Stimulated activated CD4-positive, alpha-beta T cell treated with anti-CD3 and anti-CD28 coated beads, Interleukin-4, amount 100 ng/mL, for 1 hour (primary cell): ENCODE measurements at places on chromosomes 3 and 15.

DNA sequence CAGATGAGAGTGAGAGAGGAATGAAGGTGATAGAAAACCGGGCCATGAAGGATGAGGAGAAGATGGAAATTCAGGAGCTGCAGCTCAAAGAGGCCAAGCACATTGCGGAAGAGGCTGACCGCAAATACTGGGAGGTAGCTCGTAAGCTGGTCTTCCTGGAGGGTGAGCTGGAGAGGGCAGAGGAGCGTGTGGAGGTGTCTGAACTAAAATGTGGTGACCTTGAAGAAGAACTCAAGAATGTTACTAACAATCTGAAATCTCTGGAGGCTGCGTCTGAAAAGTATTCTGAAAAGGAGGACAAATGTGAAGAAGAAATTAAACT is 88.9 kb downstream of the EOMES start:
- DNase-seq: no peak

DNA sequence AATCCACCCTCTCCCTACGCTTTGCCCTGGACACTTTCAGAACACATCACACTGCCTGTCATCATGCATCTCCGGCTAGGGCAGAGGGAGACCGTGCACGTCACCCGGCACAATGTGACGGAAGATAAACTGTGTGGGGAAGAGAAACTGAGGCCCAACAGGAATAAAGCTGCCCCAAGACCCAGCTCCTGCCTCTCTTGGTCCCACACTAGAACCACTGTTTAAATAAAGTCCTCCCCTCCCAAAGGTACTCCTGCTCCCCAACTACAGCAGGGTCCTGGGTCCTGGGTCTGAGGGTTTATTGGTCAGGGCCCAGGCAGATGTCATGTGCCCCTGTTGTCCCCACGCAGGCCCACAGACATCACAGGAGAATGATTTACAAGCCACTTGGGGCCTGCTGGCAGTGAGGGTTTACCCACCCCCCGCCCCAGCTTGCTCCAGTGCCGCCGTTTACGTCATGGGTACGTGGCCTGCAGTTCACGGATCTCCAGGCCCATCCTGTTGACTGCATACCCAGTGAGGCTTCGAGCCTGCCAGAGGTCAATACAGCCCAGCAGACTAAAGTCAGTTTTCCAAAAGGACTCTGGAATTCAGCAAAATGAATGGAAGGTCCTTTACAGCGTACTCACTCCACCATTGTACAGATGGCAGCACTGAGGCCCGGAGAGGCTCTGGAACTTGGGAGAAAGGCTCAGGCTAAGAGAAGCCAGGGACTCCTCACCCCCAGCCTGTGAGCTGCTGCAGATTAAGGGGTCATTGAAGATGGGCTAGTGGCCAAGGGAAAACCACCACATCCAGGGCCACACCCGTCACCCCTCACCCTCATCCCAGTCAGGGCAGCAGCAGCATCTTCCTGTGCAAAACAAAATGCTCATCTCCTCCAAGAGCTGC is 23.2 kb downstream of the ALS2CL start:
- no peak for DNase-seq

- no peak for DNase-seq
Observed at GRCh38 chr3:126408099-126408498, 13.4 kb downstream of the CFAP100 start.

DNA sequence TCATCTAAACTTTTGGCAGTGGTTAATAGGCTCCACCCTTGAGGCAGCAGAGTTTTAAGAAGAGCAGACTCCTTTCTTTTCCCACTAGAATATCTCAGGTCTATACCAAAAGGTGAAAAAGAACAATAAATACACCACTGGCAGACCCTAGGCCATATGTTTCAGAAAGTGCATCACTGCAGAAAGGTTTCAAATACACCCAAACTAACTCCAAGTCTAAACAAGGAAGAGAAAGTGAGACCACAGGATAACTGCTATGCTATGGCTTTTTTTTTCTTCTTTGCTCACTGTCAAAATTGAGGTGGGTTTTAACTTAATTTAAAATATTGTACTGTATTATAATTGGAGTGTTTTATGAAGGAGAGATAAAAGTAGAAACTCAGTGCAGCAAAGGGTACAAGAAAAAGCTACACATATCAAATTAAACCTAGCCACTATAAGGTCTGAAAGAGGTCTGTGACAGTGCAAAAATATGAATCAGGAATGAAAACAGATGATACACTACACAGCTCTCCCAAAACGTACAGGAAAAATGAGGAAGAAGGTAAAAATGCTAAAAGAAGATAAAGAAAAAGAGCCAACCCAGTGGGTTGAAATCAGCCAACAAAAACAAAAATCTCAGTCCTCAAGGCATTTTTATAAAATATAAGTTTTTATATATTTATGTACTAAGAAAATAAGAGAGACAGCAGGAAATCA is 8.4 kb downstream of the SNX4 start:
- DNase-seq: no peak

DNA sequence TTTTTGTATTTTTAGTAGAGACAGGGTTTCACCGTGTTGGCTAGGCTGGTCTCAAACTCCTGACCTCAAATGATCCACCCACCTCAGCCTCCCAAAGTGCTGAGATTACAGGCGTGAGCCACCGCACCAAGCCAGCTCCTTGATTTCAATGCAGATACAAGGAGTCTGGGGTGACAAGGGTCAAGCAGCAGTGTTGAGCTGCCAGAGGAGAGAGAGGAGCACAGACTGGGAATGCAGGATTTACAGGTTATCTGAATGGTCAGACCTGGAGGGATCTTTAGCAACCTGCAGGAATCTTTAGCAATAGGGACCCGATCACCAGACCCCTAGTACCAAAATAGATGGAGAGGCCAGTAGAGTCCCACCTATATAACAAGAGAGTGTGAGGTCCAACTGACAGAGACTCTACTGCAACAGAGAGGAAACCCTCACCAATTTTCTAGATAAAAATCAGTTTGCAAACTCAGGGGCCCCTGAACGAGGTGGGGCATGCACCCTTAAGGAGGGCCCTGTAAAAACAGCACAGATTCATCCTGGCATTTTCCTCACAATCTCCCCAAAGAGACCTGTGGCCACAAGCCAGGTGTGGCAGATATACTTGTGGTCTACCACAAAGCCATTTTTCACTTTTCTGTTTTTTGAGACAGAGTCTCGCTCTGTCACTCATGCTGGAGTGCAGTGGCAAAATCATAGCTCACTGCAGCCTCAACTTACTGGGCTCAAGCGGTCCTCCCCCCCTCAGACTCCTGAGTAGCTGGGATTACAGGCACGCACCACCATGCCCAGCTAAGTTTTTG is 10.7 kb upstream of the SHISA5 start:
- DNase-seq: no peak

- no peak for DNase-seq
Observed at GRCh38 chr3:157838457-157838856, 267.8 kb downstream of the SHOX2 start.

- DNase-seq: no peak
Observed at GRCh38 chr3:192812743-192813383, 85.5 kb upstream of the FGF12 start.

DNA sequence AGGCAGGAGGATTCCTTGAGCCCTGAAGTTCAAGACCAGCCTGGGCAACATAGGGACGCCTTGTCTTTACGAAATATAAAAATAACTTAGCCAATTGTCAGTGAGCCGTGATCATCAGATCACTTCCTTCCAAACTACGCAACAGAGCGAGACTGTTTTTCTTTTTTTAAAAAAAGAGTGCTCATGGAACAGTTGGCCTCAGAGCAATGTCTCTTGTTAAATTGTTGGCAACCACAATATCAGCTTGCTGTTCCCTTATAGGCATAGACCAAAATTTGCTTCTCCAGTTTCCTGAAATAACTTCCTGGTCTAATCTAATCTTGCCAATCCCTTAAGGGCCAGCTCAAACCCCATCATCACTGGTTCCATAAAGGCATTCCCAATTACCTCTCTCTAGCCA is 93.3 kb upstream of the SLC4A7 start:
- no peak for DNase-seq

DNA sequence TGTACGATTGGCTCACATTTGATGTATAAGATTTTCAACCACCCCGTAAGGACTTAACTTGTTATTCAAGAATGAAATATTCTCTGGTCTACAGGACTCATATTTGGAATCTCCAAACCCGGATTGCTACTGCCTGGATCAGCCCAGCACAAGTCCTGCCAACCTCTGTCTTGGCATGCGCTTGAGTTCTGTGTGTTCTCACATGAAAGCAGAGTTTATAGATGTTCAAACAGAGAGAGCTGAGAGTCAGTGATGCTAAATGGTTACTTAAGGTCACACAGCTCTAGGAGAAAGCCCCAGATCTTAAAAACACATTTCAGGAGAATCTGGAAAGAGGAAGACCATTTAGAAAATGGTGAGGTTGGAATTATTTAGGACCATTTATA is 268.0 kb upstream of the TBL1XR1 start:
- no peak for DNase-seq

- no peak for DNase-seq
Observed at GRCh38 chr3:46076606-46077005, 49.3 kb upstream of the XCR1 start.

GRCh38 chr3:15339786-15340215 is 7.4 kb upstream of the SH3BP5 start:
- no peak for DNase-seq

- no peak for DNase-seq
Observed at GRCh38 chr3:27993051-27993450, 248.4 kb upstream of the CMC1 start.

DNA sequence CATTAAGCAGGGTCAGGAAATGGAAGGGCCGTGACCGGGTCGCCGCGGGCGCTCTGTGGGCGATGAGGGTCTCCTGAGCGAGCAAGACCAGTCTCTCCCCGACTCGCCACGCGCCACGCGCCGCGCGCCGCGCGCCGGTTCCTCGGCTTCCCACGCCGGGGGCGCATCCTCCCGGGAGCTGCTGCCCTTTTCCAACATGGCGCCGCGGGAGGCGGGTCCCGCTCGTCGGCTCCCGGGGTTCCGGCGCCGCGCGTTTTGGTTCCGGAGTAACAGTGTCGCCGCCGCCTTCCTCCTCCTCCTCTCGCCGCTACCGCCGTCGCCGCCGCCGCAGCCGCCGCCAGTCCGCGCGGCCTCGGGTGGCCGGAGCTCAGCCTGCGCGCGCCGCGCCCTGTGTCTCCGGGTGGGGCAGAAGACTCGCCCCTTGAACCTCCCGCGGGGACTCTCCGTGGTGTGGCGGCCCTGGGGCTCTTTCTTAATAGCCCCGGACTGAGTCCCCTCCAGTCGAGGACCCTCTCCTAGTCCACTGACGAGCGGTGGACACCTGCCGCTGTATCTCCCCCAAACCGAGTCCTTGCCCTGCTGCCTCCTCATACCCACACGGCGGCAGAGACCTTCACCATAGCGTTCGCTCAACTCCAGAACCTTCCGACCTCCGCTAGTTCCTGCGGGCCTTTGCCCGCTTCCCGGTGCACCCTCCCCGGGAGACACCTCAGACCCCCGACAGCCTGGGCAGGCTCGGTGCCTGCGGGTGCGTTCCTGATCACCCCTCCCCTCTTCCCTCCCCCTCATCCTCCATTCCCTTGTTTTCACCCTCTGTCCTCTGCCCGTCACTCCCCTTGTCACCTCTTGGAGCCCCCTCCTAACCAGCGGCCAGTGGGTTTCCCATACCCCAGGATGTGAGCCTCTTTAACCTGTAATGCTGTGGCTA is at the start of gene MAP2K5:
Gene MAP2K5, plus strand, starts transcription at position 284 of the 928 bp plus-strand sequence. Its CDS starts 633 bp downstream, at position 917.
- DNase-seq: peak; percentile 86

DNA sequence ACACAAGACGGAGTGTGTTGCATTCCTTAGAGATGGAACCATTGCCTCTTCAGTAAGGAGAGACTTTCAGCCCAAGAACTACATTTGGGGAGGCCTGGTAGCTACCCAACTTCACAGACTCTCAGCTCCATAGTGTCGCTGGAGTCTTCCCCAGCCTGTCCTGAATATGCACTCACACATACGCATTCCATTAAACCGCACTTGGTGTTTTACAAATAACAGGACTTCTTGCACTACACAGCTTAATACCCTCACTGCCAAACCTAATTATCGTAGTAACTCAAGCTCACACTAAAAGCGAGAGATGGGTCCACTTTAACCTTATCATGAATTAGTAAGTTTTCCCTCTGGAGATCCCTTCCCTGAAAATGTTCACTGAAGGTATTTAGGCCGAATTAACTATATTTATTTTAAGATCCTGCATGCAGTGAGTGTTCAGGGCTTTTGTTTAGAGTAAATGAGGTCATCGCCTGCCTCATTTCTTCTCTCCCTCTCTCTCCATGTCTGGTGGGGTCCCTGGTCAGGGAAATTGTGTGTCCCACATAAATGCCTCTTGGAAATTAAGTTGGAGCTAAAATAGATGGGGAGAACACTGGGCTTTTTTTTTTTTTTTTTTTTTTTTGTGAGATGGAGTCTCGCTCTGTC is 171.9 kb downstream of the FAM43A start:
- DNase-seq: no peak

DNA sequence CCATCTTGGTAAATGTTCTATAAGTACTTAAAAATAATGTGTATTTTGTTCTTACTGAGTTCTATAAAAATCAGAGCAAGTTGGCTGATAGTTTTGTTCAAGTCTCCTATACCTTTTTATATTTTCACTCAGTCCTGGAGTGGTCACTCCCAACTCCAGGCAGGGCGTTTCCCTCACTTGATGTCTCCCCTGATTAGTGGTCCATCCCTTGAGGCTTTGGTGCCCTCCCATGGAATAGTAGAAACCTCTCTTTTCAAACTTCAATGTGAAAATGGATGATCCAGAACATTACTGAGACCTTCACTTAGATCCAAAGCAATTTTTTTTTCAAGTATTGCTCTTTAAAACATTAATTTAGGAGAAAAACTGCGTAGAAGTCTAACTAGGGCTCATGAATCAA is 25.0 kb upstream of the SCN10A start:
- DNase-seq: no peak

DNA sequence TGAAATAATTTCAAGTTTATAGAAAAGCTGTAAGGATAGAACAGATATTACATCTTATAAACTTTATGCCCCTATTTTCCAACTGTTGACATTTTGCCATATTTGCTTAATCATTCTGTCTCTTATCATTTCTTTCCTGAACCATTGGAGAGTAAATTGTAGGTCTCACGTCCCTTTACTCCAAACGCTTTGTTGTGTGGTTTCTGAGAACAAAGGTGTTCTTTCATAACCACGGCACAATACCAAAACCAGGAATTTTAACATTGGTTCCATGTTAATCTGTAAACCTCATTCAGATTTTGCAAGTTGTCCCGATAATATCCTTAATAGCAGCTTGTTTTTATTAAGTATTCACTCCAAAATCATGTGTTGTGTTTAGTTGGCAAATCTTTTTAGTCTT is 134.8 kb downstream of the AKAP13 start:
- DNase-seq: no peak

DNA sequence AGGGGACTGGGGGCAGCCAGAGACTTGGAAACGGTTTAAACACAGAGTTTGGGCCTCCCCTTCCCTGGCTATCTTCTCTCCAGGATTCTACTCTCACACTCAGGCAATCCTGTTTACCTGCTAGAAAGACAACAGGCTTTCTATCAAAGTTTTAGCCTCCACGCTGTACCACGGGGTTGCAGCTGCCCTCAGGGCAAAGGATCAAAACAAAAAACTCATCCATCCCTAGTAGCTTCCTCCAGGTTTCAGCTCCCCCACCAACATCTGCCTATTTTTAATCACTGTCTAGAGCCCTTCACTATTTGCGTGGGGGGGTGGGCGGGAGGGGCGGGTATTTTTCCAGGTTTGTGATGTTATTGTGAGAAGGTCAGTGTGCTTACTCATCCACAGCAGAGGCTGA is 286.8 kb upstream of the TRIM42 start:
- no peak for DNase-seq
